ENCODE measurements at places on chromosomes 2 and 18.
A peak's percentile ranks its signal among the peaks of the same experiment; 100 is the strongest.

DNA sequence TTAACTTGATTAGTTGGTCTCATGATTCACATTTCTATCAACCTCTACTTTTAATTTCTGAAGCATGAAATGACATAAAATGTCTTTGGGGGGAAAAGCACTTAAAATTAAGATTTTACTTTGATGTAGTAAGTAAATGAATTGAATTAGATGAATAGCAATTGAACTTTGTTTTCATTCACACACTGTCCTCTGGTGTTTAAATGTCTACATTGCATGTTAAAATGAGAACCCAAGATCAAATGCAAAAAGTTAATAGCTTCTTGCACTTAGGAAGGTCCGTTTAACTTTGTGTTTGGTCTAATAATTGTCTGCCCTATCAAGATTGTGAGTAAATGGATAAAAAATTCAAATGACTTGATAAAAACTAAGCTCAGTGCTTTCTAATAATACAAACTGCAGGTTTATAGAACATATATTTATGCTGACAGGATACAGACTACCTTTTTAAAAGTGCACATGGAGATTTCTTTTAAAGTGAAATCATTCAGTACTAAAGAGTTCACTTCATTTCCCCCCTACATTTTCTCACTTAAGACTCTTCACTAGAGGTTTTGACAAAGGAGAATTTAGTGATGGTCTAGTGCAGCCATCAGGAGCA lies 156.2 kb upstream of the NABP1 start:
- DNase-seq: no peak

GRCh38 chr18:58843688-58844035 lies 21.0 kb upstream of the ZNF532 start:
- DNase-seq: no peak

GRCh38 chr2:219386532-219387280 lies 1.0 kb downstream of the DNPEP start:
- no peak for DNase-seq

- DNase-seq: no peak
Observed at GRCh38 chr2:217553202-217553601, 449.6 kb downstream of the TNS1 start.

DNA sequence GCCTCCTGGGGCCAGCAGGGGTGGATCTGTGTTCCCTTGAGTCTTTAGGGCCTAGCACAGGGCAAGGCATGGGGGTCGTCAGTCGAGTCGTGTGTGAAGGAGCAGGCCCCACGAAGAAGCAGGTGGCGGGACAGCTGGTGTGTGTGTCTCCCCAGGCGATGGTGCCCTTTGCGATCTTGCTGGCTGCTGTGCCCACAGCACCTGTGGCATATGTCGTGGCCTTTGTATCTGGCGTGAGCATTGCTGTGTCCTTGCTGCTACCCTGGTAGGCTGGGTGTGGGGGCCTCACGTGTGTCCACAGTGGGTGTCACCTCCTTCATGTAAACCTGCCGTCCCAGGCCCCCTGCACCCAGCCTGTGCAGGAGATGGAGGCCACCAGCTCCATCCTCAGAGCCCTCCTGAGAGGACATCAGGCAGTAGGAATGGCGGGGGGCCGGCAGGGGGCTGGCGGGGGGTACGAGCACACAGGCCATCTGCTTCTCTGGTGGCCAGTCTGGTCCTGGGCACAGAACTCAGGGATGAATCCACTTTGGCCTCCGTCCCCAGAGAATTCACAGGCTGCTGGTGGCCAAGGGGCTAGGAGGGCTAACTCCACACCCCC lies 13.2 kb downstream of the MFSD2B start:
- DNase-seq: no peak

- DNase-seq: no peak
Observed at GRCh38 chr2:82317012-82317411, 2012.5 kb upstream of the LRRTM1 start.

DNA sequence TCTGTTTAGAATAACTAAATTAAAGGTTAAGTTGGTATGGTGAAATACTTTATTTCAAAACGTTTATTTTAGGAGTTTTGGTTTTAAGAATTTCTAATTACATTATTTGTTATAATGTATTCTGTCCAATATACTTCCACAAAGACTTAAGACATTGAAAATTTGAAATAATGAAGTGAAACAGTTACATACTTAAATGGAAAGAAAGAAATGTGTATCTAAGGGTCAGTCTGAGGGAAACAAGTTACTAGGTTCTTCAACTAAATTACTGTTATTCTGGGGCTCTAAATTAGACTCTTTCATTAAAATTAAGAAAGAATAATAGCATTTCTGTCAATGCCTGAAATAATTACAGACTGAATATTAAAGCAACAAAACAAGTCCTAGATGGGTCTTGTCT lies 7.7 kb downstream of the HTR2B start:
- no peak for DNase-seq

- DNase-seq: peak; percentile 78
Observed at GRCh38 chr18:5238371-5238976, 41.4 kb upstream of the AKAIN1 start.

DNA sequence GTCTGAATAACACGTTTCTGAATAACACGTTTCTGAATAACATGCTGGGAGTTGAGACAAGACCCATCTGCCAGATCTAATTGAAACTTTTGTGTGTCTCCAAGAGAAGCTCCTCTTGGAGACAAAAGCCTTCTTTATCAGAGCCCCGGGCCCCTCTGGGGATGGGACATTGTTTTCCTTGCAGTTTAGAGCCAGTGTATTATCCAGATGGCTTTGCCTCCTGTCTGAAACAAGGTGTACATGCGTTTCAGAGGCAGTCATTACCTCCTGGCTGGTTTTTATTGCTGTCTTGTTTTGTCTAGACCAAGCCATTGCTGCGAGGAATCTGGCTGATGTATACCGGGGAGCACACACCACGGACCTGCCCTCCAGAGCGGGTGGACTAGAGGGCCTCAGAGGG lies 7.8 kb downstream of the FOSL2 start:
- DNase-seq: no peak

DNA sequence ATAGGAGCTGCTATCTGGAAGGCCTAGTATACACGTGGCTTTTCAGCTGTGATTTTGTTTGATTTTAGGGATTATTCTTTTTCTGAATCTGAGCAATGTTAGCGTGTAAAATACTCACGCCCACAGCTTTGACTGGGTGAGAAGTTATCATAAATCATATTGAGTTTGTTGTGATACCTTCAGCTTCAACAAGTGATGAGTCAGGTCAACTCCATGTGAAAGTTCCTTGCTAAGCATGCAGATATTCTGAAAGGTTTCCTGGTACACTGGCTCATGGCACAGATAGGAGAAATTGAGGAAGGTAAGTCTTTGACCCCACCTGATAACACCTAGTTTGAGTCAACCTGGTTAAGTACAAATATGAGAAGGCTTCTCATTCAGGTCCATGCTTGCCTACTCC lies at the start of gene GKN1:
Gene GKN1 (plus strand): TSS at position 386 of the 400 bp plus-strand sequence. CDS start 42 bp downstream, outside the sequence.
- DNase-seq: no peak

GRCh38 chr2:239465017-239466001 lies 64.5 kb upstream of the HDAC4 start:
- peak; percentile 90 for DNase-seq

DNA sequence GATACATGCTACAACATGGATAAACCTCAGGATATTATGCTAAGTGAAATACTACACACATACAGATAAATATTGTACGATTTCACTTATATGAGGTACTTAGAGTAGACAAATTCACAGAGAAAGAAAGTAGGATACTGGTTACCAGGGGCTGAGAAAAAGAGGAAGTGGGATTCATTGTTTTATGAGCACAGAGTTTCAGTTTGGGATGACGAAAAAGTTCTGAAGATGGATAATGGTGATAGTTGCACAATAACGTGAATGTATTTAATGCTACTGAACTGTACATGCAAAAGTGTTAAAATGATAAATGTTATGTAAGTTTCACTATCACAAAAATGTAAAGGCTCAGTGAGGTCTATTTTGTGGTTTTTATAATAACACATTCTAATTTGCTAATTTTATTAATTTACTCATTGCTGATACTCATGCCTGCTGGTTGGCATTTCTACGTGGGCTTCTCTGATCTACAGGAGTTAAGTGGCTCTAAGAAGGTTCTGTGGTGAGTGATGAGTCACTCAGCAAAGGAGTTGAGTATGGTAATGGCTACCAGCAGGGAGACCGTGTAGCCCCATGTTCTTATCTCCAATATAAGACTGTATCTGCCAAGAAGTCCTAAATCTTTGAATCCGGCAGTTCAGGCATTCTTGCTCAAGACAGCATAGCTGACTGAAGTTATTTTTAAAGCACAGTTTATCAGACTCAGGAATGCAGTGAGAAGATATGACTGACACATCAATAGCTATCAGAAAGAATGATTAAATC lies 41.1 kb downstream of the UPP2 start:
- no peak for DNase-seq

DNA sequence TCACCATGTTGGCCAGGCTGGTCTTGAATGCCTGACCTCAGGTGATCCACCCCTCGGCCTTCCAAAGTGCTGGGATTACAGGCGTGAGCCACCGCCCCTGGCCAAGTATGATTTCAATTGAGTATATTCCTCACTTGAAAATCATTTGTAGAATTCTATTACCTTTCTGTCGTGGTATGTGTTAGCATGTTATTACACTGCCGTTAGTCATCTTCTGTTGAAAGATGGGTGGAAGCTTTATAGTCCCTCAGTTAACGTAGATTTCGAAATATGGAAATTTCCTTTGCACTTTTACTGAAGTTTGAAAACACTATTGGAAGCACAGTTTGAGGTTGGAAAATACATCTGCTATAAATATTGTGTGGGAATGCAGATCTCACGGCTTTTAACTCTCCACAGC lies 14.7 kb downstream of the NIFK start:
- no peak for DNase-seq

DNA sequence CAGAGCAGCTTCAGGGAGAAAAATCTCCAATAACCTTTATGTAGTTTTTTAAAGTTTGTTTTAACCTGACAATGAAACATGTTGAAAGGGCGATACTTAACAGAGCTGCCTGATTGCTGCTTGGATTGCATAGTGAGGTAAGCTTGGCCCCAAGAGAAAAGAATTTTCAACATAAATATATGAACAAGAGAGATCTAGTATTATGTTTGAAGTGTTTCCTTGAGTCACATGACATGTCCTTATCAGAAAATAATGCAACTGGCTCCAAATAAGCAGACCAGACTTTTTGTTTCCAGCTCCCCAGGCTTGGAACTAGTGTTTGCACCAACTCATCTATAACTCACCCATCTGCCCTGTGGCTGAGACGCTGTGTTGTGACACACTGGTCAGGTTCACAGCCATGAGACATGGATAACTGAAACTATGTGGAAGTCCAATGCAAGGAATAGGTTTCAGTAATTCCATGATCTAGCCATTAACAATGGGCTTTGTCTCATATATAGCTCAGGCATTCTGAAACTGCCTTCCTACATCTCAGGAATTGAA lies 44.7 kb downstream of the ABCB11 start:
- DNase-seq: no peak

DNA sequence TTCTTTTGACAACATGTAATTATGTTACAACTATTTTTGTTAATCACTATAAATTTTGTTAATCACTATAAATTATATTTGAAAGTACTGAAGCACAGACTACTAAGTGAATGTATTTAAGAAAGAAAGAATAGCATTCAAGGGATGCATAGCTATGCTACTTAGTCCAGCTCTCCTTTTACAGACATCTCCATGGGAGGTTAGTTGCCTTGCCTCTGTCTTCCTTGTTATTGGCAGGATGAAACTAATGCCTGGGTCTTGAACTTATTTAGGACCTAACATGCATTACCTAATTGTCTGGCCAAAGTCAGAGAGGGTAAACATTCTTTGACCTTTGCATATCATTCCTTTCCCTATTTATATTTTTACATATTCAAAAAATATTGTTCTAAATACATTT lies 519.5 kb downstream of the NRXN1 start:
- DNase-seq: no peak

- DNase-seq: no peak
Observed at GRCh38 chr18:31596081-31596872, 4.6 kb downstream of the TTR start.

DNA sequence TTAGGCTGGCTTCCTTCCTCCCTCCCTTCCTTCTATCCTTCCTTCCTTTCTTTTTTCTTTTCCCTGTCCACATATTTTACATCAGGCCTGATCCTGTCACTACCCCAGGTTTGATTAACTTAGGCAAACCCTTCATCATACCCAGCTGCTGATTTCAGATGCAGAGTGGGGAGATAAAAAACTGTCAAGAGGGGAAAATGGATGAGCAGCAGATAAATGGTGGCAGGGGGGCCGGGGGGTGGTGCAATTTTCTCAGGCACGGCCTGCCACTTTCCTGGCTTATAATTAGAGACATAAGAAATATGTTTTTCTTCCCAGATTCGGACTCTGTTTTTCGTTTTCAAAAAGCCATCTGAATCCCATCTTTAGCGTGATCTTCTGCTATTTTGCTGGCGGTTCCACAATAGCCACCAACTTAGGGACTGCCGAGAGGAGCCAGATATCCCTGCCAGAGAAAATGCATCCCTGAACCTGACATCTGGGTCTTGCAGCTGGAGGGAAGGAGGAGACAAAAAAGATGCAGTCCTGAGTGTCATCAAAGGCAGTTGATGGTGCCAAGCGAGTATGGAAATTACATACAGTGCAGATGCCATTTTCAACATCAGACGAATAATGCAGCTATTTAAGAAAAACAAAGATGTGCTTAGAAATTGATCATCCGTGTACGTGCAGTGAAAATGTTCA lies 49.9 kb downstream of the CXCR4 start:
- DNase-seq: no peak

- no peak for DNase-seq
Observed at GRCh38 chr18:34330308-34330707, 105.6 kb upstream of the NOL4 start.

GRCh38 chr18:28984731-28985130 lies 807.8 kb upstream of the CDH2 start:
- DNase-seq: no peak

GRCh38 chr2:179336782-179337534 lies 72.3 kb upstream of the SESTD1 start:
- no peak for DNase-seq

DNA sequence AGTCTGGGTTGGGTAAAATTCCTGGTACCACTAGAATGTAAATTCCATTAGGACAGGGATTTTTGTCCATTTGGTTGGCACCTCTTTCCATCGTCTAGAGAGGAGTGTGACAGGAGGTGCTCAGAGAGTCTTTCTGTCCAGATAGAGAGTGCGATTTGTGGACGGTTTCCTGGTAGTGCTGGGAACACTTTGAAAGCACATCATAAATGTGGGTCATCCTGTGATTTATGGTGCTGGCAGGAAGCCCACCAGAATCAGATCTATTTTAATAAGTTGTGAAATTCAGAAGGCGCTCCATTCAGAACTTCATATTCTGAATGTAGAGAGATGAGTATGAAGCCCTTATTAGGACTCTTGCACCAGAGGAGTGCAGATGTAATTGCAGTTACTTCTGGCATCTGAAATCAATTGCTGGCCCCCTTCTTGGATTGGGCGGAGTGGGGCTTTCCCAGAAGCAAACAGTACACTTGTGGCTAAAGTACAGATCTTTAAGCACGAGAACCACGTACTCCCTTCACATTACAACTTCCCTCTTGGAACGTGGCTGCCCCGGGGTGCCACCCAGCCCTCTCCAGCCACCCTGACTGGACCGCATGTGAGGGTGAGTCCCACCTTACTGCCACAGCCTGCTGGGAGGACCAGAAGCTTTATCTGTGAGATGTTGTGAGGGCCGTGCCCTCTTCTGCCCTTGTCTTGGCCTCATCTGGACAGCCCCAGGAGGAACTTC lies 243.2 kb downstream of the MYO3B start:
- DNase-seq: no peak
